ENCODE measurements at places on chromosomes 3 and 15.

GRCh38 chr3:12579905-12580304 lies 23.0 kb downstream of the MKRN2 start:
- no peak for DNase-seq

DNA sequence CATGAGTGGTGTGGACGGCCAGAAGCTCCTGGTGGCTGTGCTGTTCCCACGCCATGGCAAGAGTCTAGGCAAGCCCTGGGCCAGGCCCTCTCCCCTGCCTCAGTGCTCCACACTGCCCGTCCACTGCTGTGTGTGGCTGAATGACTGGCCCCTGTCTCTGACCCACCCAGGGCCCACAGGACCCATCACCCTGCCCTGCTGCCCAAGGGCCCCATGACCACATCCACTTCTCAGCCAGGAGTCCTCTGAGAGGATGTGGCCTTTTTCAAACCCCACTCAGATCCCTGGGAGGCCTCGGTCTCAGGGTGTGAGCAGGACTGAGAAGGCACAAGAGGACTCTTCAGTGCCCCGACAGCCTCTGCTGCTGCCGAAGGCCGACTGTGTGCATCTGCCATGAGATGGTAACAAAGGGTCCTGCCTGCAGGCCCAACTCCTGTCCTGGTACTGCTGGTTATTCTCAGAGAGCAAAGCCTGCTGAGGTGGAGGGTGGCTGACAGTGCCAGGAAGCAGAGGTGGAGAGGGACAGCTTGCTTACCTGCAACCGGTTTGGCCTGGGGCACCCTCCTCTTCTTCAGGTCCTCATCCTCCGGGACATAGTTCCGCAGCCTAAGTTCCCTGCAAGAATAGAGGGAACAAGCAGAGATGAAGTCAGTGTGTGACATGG lies 47.5 kb downstream of the PTH1R start:
- DNase-seq, result no peak

GRCh38 chr15:80608688-80609087 lies 86.4 kb upstream of the ABHD17C start:
- DNase-seq, result no peak

DNA sequence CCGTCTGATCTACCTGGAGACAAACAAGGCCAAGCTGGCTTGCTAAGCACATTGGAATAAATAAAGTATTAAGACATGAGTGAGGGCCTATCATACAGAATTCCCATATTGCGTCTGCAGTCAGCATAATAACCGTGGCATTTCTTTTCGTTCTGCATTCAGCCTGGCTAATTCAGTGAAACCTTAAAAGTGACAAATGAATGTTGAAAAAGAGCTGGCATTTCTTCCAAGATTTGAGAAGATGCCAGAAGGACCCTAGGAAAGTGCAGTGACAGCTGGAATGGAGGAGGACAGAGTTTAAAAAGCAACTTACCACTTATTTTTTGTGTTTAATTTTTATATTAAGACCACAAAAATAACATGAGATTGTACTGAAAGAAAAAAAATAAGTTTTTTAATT lies 67.1 kb downstream of the SUCLG2 start:
- no peak for DNase-seq

DNA sequence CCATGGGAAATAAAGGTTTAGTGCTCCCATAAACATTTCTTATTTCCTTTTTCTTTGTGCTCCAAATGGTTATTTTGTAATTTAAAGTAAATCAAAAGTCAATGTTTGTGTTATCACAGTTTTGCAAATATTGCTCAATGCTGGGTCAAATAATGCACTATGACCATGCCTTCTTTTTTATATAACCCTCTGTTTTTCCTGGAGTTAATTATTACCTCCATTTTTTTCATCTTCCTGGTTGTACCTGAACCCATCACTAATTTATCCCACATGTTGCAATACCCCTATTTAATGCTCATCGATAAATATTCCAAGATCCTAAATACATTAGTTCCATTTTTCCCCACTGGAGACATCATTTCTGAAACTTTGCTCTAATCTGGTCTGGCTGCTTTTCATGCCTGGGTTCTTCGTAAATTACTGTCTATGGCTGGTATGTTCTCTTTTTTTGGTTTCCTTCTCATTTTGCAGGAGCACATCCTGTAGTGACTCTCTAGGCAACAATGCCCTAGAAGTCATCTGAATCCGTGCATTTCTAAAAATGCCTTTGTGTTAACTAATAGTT lies 66.4 kb downstream of the OXNAD1 start:
- no peak for DNase-seq

DNA sequence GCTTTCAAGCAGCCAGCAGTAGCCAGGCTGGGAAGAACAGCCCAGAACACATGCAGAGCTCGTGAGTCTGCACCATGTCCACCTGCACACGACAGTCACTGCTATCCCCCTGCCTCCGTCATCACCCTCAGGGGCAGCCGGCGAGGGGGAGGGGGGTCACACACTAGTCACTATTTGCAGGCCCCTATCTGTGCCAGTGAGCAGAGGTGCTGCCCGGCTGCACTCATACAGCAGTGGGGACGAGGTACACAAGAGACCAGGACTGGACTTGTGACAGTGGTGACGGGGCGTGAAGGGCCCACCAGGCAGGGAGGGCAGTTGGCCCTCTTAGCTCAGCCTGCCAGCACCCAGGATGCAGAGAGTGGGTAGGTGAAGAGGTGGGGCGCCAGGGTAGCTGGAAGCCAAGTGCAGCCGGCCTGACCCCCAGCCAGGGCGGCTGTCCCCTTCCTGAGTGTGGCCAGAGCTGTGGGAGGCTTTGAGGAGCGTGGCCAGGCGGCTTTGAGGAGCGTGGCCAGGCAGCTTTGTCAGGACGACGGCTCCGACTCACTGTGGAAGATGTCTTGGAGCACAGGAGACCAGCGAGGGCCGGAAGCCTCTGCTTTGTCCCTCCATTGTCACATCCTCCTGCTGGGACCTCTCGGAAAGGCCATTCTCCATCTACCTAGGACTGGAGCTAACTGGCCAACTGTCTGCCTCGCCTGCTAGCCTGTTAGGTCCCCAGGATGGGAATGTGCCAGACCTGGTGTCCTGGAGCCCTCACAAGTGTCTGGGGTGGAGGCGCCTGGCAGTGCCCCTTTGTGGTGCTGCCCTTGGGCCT lies 52.1 kb upstream of the FGD5 start:
- no peak for DNase-seq

- no peak for DNase-seq
These were observed 523.6 kb upstream of the LMCD1 start for GRCh38 chr3:7978087-7978422.

GRCh38 chr3:4062621-4063020 lies 240.5 kb upstream of the SETMAR start:
- DNase-seq, result no peak

DNA sequence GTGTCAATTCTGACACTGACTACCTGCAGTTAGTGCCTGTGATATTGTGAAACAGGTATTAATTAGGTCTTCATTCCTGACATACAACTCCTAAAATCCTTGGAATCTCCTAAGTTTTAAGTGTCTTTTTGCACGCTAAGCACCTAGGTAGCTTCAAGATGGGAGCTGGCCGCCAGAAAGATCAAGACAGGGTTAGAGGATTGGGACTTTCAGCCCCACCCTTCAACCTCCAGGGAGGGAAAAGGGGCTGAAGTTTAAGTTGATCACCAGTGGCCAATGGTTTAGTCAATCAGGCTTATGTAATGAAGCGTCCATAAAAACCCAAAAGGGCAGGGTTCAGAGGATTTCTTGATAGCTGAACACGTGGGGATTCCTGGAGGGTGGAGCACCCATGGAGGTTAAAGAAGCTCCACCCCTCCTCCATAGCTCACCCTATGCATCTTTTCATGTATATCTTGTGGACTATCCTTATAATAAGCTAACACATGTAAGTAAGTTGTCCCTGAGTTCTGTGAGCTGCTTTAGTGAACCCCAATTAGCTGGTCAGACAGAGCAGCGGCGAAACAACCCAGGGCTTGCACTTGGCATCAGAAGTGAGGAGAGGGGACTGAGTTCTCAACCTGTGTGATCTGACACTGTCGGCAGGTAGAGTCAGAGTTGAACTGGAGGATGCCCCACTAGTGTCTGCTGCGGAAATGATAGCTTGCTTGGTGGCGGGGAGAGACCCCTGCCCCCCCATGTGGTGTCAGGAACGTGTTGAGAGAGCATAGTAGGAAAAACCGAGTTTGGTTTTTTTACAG lies 12.8 kb upstream of the SRP14 start:
- DNase-seq, result no peak

GRCh38 chr3:178382449-178383061 lies 153.7 kb upstream of the KCNMB2 start:
- DNase-seq, result no peak

GRCh38 chr3:156630081-156630772 lies 44.2 kb upstream of the TIPARP start:
- no peak for DNase-seq

- no peak for DNase-seq
These were observed 24.6 kb upstream of the SRP14 start for GRCh38 chr15:40063563-40064011.

- no peak for DNase-seq
These were observed 8.8 kb upstream of the LACTB start for GRCh38 chr15:63112871-63113270.

DNA sequence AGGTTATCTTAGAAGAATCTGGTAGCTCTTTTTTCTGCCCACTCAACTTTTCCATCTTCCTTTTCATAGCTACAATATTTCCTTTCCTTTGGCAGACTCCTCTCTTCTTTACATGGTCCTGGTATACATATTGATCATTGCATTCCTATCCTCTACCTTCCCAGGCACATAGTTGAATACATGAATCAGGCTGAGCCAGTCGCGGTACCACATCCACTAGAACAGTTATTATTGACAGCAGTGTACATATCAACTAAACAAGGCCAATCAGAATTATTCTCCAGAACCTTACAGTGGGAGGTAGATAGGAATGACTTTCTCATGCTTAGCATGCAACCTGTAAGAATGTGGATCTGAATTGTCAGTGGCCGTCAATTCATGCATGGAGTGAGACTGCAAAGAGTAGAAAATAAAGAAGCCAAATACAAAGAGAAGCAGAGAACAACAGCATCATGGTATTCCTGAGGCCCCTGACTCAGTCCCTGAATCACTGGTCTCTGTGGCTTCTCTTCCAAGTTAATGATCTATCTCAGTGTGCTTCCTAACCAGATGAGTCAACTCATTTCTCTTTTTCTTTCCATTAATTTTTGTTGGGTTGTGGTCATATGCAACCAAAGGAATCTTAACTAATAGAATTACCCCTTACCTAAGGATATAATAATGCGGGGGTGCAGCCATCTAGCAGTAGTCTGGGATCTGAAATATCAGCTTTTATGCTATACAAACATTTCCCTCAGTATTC lies 60.9 kb upstream of the DCBLD2 start:
- no peak for DNase-seq

- no peak for DNase-seq
These were observed 191.5 kb upstream of the MLF1 start for GRCh38 chr3:158379517-158379916.

DNA sequence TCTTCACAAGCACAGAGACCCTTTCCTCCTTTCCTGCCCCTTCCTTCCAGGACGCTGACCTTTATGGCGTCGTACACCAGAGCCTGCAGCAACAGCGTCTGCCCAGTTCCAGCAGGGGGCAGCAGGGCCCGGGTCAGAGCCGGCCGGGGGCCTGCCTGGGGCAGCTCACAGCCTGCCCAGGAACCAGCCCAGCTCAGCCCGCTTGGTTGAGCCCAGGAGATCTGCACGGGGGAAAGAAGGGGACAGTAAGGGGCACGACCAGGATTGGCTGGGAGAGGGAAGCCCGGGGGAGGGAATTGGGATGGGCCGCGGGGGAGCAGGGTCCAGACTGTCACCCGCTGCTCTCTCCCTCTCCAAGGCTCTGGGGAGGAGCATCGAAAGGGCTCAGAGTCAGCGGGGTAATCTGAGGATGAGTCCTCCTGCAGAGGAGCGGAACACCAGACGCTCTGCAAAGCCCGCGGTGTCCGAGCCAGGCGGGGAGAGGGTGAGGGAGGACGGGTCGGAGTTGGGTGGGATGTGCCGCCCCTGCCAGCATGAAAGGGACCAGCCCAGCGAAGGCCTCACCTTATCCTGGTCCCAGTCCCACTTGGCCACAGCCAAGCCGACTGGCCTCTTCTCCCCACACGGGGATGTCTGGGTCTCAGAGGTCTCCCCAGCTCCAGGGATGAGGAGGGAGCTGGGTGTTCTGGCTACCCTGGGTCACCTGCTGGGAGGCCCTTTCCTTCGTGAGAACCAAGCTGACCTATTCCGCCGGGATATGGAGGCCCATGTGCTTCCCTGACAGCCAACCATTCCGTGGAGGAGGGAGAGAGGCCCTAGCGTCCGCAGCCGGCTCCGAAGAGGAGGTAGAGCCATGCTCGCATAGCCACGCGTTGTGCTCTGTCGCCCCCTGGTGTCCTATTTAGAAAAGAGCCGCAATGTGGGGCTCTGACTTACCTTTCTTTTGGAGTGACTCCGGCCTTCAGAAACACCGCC lies 7.4 kb upstream of the IGDCC3 start:
- no peak for DNase-seq

DNA sequence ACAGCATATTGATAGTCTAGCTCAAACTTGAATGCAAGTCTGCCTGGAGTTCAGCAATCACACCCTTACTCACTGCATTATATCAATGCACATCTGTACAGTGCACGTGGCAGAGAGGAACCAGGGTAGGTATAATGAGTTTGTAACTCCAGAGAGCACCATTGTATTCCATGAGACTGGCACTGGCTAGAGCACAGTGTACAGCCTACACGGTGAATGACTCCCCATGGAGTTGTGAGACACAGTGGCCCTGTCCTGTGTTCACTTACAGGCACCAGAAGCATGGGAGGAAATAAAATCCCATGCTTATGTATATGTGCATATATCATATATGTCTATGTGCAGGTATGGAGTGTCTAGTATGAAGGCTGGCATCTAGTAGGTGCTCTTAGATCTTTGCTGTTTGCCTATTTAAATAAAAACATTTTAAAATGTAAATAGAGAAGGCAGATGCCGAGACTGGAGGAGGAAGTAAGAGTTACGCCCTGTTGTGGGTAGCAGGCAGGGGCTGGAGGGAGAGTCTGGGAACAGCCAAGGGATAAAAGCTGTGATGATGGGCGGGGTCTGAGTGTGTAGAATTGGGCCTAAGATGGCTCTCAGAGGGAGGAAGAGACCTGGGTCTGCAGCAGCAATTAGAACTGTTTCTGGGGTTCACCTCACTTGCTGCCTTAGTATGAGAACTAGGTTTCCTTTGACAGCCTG lies 360.7 kb upstream of the ICE2 start:
- DNase-seq, result no peak

DNA sequence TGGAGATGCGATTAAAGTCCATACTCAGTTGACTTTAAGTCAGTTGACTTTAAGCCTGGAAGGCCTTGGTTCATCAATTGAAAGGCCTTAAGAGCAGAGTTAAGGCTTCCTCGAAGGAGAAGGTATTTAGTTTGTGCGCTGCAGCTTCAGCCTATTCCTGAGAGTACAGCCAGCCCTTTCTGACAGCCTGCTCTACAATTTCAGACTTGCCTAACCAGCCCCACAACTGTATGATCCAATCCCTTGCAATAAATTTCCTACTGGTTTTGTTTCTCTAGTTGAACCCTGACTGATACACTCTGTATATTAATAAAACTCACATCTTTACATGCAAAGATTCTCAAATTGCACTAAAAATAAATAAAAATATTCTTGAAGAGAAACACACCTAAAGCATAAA lies 66.1 kb upstream of the RORA start:
- no peak for DNase-seq

DNA sequence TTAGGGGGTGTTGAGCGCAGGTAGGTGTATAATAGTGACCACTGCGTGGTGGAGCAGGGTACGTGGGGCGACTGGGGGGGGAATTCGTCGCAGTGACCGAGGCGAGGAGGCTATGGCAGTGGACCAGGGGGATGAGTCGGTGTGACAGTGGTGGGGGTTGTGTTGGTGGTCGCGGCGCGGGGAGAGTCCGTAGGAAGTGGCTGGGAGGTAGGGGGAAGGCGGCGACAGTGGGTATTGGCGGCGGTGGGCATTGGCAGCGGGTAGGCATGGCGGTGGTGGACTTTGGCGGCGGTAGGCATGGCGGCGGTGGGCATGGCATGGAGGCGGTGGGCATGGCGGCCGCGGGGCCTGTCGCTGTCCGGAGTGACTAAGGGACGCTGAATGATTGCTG lies 739 bp downstream of the SNRPN start:
- DNase-seq, result no peak
